Breast epithelium (tissue), 4 donors: ENCODE measurements at places on chromosomes 4 and X. TPM values are rescaled to one million over a fixed set of nuclear protein-coding genes. Genes with fewer than 3 reads are reported as not detected.

The TIGD4 gene
- total RNA-seq, result 1.6 TPM

The ARX gene
- total RNA-seq, result not detected

The SLC25A4 gene
- 19.3 TPM for total RNA-seq

DNA sequence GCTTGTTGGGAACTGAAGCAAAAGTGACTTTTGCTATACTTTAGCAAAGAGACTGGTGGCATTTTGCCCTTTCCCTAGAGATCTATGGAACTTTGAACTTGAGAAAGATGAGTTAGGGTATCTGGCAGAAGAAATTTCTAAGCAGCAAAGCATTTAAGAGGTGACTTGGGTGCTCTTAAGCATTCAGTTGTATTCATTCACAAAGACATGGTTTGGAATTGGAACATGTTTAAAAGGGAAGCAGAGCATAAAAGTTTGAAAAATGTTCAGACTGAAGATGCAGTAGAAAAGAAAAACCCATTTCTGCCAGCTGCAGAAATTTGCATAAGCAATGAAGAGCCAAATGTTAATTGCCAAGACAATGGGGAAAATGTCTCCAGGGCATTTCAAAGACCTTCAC, 21.6 kb downstream of the AIMP1 start:
- DNase-seq, result no peak
- H3K27ac ChIP-seq, result no peak overlapping the region
- no peaks in the 10 kb centered on the region for H3K27me3 ChIP-seq
- H3K4me3 ChIP-seq, result no peak overlapping the region

- H3K27ac ChIP-seq, result peak overlapping the region; percentile 94
- no peaks in the 10 kb centered on the region for H3K36me3 ChIP-seq
- H3K4me3 ChIP-seq, result peak overlapping the region; percentile 86
- no peaks in the 10 kb centered on the region for H3K4me1 ChIP-seq
- DNase-seq, result no peak
- no peaks in the 10 kb centered on the region for H3K27me3 ChIP-seq
These were observed 1.2 kb downstream of the SH3D19 start for GRCh38 chr4:151324124-151324751.

DNA sequence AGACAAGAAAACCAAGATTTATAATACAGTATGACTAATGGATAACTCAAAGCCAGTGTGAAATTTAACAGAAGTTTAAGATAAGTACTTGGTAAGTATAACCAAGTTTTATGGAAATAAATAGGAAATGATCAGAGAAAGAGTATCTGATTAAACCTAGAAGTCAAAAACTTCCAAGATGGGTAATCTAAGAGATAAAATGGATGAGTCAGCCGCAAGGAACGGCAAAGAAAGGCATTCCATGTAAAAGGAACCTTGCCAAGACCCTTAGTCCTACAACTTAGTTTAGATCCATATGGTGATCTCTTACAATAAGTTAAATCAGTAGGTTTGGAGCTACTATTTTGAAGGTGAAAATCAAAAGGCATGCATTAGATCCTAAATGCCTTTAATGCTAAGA, 34.8 kb downstream of the LIN54 start:
- no peaks in the 10 kb centered on the region for H3K36me3 ChIP-seq
- H3K27me3 ChIP-seq, result no peaks in the 10 kb centered on the region
- H3K27ac ChIP-seq, result no peak overlapping the region
- no peak overlapping the region for H3K4me3 ChIP-seq

DNA sequence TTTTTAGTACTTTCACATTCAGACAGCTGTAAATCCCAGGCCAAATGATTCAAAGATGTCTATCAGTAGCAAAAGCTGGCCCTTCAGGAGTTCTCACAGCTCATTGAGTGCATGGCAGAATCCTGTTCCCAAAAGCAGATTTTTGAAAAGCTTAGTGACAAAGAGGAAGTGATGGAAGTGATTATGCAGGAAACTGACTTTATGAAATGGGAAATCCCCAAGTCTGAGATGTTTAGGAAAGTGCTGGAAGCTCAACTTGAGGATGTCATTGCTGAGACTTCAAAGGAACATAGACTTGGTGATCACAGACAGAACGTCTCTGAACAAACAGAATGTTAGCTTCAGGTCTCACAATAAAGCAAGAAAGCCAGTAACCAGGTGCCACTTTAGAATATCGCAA, 51.0 kb upstream of the CFAP47 start:
- no peaks in the 10 kb centered on the region for H3K36me3 ChIP-seq
- H3K4me3 ChIP-seq, result no peak overlapping the region
- no peak overlapping the region for H3K27ac ChIP-seq
- H3K27me3 ChIP-seq, result no peaks in the 10 kb centered on the region
- DNase-seq, result no peak
- H3K4me1 ChIP-seq, result no peaks in the 10 kb centered on the region

DNA sequence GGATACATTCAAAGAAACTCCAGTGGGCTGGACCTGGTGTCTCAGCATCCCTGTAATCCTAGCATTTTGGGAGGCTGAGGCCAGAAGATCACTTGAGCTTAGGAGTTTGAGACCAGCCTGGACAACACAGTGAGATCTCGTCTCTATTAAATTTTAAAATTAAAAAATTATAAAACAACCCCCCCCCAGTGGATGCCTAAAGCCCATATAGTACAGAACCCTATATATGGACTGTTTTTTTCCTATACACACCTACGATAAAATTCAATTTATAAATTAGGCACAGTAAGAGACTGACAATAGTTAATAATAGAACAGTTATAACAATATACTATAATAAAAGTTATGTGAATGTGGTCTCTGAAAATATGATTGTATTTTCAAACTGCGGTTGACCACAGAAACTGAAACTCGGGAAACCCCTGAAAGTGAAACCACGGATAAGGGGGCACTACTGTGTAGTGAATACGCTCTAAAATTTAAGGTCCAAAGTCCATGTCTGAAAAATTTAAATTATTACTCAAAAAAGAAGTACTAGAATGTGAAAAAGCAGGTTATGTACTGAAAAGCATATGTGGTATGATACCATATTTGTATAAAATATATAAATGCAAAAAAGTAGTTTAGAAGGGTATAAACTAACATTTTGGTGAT, 2.0 kb downstream of the SMIM14 start:
- H3K27ac ChIP-seq, result peak overlapping the region; percentile 99
- no peak for DNase-seq
- no peaks in the 10 kb centered on the region for H3K27me3 ChIP-seq
- H3K4me3 ChIP-seq, result peak overlapping the region; percentile 90
- no peaks in the 10 kb centered on the region for H3K36me3 ChIP-seq
- H3K4me1 ChIP-seq, result peaks cover 11% of the 10 kb centered on the region
